ENCODE measurements at places on chromosomes 11 and 22.
A peak's percentile ranks its signal among the peaks of the same experiment; 100 is the strongest.

DNA sequence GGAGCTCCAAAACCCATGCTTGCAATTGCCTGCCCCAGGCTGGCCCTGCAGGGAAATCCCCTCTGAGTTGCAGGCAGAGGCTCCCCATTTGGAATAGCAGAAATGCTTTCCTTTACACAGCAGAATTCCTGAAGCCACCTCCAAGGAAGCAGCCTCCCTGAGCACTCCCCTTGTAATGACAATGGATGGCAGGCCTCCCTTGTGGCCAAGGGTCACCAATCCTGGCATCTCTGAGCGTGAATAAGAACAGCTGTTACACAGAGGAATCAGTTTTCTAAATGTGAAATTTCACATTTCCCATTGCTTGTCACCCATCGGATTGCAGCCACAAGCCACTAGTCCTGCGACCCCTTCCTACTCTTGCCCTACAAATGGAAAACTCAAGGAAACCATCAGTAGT lies 107.6 kb downstream of the GALNT18 start:
- no peak for DNase-seq

- DNase-seq: no peak
Observed at GRCh38 chr11:11788063-11788710, 53.6 kb upstream of the USP47 start.

GRCh38 chr22:48088926-48089536 lies 1326.6 kb downstream of the TBC1D22A start:
- no peak for DNase-seq

DNA sequence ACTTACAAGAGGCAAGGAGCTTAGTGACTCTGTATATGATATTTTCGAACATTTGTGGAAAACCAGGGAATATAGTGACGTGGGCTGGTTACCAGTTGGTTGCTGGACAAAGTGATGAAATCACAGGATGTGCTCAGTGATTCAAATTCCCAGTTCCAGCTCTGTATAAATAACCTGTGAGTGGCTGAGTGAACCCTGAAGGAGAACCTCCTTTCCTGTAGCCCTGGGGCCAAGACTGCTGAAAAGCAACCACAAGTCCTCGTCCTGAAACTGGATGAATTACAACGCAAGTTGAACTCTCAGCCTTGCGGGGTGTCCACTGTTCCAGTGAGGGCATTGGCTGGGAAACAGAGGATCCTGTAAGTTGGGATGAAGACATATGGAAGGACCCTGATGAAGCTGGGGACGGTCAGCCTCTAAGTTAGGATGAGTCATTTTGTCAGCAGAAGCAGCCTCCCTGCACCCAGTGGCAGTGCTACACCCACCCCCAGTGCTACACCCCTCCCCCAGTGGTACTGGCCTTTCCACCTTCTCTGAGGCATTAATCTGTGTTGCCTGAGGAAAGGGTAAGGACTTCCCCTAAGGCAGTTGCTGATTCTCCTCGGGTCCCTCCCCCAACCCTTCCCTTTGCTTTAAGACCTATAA lies 22.0 kb upstream of the CD81 start:
- no peak for DNase-seq

DNA sequence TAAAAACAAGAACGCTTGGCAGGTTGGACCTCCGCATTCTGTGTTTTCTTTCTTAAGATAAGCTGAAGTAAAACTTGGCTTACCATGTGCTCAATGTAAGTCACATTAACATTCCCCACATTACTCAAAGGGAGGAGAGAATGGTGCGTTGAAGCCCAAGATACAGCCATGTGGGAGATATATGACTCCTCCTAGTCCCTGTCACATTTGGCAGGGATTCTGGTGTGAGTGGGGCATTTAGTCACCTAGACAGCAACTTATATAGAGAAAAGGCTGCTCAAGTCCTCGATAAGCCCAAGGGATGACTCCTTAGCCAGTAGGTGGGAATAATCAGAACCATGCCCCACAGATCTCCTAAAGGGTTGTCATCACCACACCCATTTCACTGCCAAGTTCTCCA lies 4.6 kb downstream of the PRSS23 start:
- no peak for DNase-seq

- no peak for DNase-seq
Observed at GRCh38 chr11:76469141-76469540, 24.3 kb downstream of the EMSY start.

DNA sequence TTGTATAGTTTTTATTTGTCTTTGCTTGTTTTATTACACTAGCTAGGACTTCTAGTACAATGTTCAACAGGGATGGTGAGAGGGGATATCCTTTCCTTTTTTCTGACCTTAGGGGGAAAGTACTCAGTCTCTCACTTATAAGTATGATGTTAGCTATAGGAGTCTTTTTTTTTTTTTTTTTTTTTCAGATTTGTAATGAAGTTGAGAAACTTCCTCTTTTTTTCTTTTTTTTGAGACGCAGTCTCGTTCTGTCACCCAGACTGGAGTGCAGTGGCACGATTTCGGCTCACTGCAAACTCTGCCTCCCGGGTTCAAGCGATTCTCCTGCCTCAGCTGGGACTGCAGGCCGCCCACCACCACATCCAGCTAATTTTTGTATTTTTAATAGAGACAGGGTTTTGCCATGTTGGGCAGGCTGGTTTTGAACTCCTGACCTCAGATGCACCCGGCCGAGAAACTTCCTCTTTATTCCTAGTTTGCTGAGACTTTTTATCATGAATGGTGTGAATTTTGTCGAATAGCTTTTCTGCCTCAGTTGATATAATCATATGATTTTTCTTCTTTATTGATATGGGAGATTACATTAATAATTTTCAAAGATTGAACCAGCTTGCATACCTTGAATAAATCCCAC lies 10.9 kb downstream of the TRIM22 start:
- DNase-seq: no peak

GRCh38 chr11:116175707-116176106 lies 597.1 kb downstream of the BUD13 start:
- no peak for DNase-seq

DNA sequence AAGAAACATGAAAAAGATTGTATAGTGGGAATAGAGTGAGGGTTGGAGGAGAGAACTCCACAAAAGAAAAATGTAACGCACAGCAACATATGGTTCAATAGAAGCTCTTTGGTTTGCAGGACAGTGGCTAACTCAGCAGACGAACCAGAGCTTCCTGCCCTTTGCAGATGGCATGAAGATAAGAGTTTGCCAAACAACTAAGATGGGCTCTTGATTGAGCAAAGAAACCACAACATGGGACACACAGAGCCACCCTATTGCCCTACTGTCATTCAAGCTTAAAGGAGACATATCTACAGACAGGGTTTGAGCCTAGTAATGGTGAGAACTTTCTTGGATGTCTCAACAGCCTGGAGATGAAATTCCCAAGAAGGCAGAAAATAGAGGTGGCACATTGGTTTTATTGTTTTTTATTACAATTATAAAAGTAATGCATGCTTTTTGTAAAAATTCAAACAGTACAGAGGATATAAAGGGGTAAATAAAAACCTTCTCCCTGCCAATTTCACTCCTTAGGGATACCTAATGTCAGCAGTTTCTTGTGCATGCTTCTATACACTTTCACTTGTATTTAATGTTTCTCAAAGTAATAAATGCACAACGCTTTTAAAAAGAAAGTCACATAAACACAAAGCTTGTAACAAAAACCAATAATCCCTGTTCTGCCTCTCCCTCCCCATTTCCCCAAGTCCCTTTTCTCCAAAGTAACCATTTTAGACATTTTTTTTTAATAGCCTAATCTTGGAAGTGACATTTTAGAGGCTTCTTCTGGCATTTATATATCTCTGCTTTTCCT lies 63.7 kb downstream of the COPB1 start:
- DNase-seq: no peak

- peak; percentile 40 for DNase-seq
Observed at GRCh38 chr11:2089536-2090165, 49.5 kb downstream of the IGF2 start.

GRCh38 chr11:91129596-91129995 lies 906.7 kb upstream of the CHORDC1 start:
- no peak for DNase-seq

DNA sequence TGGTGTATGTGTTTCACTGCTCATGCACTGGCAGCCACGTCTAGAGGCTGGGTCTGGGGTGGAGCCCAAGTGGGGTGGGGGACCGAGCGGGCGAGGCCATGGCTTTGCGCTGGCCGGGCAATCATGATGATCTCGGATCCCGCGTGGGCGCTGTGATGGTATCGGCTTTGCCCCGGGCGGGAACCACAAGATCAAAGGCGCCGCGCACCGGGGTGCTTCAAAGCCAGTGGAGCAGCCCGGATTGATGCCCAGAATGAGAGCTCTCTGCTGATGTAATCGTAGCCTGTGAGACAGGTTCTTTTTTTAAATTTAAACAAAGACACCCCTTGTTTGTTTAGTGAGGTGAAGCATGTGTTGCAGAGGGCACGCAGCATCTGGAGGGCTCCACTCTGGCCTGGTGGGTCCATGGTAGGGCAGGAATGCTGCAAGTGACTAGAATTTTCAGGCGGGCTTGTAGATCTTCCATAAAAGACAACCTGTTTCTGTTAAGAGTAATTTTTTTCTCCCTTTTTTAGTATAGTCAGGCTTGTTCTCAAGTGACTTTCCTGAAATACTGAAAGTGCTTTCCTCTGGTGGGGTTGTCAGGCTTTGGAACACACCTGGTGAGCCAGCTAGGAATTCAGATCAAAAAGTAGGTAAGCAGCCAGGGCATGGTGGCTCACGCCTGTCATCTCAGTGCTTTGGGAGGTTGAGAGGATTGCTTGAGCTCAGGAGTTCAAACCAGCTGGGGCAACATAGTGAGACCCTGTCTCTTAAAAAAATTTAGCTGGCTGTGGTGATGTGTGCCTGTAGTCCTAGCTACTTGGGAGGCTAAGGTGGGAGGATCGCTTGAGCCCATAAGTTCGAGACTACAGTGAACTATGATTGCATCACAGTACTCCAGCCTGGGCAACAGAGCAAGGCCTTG lies 40.7 kb downstream of the ZNRF3 start:
- no peak for DNase-seq

DNA sequence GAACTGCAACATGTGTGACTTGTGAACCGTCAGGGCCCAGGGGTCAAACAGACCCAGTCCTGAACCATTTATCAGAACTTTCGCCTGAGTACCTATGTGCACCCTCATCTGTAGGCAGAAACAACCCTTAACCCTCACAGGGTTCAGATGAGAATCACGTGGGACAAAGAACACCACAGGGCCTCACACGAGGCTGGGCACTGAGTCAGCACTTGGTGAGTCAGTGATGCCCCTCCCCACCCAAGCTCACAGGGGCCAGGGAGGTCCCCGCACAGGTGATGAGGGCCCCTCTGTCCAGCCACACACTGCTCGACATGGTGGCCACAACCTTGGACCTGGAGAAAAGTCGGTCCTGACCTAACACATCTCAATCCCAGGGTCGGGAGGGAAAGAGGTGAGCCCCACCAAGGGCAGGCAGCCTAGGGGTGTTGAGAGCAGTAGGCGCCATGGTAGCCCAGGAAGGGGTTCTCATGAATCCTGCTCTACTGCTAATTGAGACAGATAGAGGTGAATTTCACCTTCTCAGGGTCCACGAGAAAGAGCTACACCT lies 176.4 kb downstream of the SHANK2 start:
- DNase-seq: no peak

DNA sequence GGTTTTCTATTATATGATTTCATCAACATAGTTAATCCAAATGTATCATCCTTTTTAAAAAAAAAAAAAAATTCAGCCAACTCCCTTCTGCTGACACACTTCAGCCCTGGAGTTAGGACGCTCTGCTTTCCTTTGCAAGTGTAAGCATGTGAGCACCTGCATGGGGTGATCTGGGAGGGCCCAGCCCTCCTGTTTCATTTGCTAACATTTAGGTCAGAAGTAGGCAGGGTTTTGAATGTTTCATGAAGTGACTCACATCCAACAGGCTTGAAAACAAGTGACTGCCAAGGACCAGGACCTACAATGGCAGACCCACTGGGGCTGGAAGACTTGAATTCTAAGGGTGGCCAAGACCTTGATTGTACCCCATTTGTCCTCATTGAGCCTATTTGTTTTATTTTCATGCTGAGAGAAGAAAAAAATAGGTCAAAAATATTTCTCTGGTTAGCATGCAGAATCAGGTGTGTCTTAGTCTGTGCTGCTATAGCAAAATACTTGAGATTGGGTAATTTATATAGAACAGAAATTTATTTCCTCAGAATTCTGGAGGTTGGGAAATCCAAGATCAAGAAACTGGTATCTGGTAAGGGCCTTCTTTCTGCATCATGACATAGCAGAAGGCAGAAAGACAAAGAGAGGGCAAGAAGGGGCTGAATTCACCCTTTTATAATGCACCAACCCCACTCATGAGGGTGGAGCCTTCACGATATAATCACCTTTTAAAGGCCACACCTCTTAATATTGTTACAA lies 137.6 kb downstream of the CD44 start:
- no peak for DNase-seq

DNA sequence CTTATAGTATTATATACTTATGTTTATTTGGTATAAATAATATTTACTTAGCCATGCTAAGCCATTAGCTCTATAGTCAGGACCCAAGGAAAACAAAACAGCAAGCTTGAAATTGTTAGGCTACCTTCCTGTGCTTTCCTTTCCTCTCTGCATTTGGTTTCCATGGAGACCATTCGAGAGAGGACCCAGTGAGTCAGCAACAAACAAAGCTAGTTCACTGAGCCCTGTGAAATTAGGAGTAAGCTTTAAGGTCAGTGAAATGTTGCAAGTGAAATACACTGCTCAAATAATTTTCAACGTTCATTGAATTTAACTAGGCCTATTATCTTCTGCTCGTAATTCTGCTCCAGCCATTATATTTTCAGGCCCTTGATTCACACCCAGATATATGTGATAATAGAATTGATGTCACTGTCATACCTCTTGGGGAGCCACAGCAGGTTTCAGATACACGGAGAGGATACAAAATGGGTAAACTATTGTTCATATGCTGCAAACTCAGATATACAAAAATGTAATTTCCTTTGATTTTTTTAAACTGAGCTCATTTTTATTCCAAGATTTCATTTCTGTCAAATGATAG lies 9.1 kb upstream of the OR10D3 start:
- DNase-seq: peak; percentile 66

GRCh38 chr11:41382927-41383326 lies 76.5 kb downstream of the LRRC4C start:
- DNase-seq: peak; percentile 27

DNA sequence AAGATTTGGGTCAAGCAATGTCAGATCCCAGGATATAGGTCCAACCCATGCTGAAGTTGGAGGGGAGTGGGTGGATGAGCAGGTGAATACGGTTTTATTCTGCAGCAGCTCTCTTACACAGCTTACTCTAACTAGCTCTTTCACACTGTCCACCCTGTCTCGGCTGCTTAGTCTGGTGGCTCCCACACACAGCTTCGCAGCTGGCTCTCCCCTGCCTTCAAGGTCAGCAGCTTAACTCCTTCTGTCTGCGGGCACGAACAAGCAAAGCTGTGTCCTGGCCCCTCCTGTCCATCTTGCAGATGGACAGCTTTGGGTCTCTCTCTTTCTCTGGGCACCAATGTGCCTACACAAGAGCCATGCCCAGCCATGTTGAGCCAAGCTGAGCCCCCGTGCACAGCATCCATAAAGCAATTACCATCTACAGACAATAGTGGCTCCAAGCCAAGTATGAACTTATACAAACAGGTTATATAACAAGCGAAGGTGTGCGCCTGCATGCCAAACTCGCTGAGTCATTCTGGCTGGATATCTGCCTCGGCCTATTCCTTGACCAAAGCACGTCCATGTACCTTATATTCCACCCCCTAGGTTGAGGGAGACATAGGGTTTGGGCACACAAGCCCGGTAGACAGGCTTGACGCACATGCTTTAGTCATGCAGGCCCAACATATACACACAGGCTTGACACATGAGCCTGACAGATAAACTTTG lies 1307.8 kb upstream of the RAG2 start:
- DNase-seq: no peak

- no peak for DNase-seq
Observed at GRCh38 chr11:133181667-133182066, 350.6 kb downstream of the OPCML start.

- no peak for DNase-seq
Observed at GRCh38 chr11:27909386-27909785, 198.6 kb downstream of the KIF18A start.

Measured in fibroblast of skin of scalp (primary cell).